ENCODE measurements at places on chromosomes 3 and 15.

- DNase-seq: no peak
Measured at GRCh38 chr3:4401441-4401840, 65.6 kb downstream of the SUMF1 start.

DNA sequence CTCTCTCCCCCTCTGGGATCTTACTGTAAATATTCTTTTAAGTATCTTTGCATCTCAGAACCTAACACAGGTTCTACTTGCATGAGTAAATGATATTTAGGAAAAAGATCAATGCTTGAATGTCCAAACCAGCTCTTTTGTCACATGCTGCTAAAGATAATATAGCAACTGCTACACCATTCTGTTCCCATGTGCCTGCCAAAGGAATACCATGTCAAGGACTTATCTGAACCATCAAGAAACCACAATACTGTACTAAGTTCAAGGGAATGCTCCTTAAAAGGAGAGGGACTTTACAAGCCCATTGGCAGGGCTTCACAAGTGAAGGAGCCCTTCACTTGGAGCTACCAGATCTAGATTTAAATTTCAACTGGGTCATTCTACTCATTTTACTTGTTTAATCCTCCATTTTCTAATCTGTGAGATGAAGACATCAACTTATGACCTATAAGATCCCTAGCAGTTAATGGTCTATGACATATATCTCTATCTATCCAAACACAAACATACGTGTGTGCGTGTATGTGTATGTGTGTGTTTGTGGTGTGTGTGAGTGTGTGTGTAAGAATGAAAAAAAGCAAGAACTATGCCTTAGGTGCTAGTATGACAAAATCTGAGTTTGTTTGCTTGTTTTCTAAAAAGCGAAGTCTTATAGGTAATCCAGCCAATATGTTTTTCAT, 13.0 kb upstream of the SEC62 start:
- DNase-seq: no peak

GRCh38 chr3:42547401-42547945, 34.3 kb downstream of the SEC22C start:
- no peak for DNase-seq

DNA sequence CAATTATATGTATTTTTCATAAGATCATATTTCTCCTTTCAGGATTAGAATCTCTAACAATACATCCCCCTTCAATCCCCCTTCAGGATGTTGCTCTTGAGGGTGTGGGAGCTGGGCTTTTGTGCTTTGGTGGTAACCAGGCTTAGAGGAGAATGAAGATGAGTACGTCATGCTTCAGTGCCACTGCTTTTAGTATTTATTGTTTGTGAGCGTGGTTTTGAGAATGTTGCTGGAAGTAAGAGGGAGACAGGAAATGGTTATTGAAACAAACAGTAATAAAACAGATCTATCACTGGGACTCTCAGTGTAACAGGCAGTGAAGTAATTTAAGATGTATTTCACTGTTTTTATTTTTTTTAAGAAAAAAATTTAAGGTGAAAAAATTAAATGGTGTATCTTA, 35.3 kb downstream of the GBE1 start:
- no peak for DNase-seq

GRCh38 chr3:66353039-66353438, 132.2 kb downstream of the SLC25A26 start:
- no peak for DNase-seq

- no peak for DNase-seq
Measured at GRCh38 chr3:32419742-32420125, 28.1 kb downstream of the CMTM7 start.

DNA sequence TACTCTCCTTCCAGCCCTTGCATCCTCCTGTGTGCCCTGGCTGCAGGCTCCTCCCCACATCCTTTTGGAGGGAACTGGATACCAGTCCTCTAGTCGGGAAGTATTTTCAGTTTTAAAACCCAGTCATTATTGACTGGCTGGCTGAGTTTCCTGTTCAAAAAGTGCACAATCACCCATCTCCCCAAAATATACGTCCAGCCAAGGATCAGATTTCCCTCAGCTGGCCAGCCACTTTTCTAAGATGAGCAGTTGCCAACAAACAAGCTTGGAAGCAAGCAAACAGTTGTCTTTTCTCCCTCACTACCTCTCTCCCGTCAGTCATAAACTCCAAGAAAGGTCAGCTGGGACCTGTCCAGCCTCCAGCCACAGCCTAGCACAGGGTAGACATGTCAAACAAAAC, 147.7 kb upstream of the GALNT15 start:
- DNase-seq: no peak

DNA sequence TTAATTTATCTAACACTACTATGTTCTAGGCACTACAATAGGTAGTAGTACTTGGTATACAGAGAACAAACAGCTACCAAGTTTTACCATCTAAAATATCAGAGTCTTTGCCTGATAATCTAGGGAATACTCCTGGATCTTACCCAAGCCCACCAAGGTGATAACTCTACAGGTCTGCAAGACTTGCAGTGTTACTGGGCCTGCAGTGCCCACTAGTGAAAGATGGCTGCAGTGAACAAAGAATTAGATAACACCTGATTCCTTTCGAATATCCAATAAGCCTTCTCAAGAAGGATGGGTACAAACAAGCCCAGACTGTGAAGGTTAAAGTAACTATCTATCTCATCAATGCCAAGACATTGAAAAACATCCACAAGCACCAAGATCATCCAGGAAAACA, 317.0 kb upstream of the DCBLD2 start:
- DNase-seq: no peak

- DNase-seq: no peak
Measured at GRCh38 chr3:76242886-76243753, 457.8 kb upstream of the ZNF717 start.

GRCh38 chr15:25671132-25671531, 192.0 kb downstream of the ATP10A start:
- no peak for DNase-seq

DNA sequence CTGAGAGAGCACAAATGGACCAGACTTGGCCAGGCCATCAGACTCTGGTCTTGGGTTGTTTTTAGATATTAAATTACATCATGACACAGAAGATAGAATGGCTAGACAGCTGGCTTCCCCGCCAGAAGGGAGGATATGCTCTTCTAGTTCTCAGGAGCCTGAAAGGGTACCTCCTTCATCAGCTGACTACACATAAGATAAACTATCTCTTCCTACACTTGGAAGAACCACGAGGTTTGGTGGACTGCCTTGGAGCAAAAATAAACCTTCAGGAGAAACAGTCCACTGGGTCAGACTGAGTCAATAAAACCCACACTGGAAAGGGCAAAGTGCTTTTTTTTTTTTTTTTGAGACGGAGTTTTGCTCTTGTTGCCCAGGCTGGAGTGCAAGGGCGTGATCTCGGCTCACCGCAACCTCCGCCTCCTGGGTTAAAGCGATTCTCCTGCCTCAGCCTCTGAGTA, 26.3 kb upstream of the DYNC1LI1 start:
- DNase-seq: no peak

- DNase-seq: no peak
Measured at GRCh38 chr15:46251903-46252302, 617.1 kb downstream of the SQOR start.

DNA sequence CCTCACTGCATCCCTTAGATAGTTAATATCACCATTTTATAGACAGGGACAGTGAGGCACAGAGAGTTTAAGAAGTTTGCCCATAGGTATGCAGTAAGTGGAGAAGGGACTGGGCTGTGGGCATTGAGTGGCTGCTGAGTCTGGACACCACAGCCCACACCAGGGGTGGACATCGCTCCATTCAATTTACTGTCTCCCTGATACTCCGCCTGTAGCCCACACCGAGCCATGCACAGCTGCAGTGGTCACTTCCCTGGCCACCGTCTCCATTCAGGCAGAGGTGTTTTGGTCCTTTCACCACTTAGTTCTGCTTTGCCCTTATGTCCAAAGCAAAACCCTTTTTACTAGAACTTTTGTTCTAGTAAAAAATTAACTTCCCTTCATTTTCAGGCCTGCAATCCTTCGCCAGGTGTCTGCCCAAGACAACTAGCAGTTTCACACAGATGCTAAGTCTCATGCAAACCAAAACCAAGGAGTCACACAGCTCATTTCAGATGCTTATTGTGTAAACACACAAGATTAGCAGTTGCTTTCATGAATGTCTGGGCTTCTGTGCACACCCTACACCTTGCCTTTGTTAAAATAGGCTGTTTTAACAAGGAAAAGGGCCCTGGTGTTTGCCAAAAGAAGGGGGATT, 30.1 kb downstream of the ZNF35 start:
- no peak for DNase-seq

DNA sequence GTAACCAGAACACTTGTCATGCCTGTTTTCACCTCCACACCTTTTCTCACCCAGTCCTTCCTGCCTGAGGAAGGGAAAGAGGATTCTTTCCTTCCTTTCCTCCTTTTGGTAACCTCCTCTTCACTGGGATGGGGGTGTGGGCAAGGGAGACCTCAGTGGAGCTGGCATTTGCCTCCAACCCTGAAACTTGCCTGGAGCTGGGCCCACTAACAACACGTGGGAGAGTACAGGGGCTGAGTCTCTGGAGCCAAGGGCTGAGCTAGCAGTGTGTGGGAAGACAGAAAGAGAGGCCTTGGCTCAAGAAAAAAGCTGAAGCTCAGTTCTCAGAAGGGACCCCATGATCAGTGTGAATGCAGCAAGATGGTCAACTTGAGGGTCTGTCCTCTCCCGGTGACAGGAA, 86.6 kb upstream of the SLC6A11 start:
- no peak for DNase-seq

DNA sequence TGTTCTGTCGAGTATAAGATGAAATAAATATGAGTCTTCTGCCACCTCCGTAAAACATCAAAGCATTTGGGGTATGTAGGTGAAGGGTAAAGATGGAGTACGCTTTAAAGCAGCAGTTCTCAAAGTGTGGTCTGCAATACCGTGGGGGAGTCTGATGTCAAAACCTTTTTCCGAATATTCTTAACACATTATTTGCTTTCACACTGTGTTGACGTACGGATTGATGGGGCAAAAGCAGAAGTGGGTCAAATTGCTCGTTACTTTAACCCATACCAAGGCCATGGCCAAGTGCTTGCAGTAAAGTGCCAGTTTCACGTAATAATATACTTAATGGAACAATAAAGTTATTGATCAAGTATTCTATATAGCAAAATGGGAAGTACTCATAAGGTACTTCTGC, 36.3 kb downstream of the PAK2 start:
- no peak for DNase-seq

GRCh38 chr3:190728574-190729246, 133.8 kb downstream of the GMNC start:
- DNase-seq: no peak

DNA sequence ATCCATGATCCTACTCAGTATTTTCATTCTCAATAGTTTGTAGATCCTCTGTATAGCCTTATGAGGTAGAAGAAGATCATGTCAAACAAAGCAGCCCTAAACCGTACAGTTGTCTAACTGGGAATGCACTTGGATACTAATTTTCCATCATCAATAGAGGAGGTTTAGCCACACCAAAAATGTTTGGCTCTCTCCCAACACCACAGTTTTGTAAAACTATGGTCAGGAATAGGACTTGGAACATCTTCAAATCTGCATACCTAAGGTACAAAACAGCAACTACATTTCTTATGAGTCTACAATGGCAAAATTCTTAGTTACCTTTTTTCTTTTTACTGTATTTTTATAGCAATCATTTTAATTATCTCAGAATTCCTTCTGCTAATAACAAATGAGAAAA, 1001.6 kb downstream of the ROBO2 start:
- no peak for DNase-seq

DNA sequence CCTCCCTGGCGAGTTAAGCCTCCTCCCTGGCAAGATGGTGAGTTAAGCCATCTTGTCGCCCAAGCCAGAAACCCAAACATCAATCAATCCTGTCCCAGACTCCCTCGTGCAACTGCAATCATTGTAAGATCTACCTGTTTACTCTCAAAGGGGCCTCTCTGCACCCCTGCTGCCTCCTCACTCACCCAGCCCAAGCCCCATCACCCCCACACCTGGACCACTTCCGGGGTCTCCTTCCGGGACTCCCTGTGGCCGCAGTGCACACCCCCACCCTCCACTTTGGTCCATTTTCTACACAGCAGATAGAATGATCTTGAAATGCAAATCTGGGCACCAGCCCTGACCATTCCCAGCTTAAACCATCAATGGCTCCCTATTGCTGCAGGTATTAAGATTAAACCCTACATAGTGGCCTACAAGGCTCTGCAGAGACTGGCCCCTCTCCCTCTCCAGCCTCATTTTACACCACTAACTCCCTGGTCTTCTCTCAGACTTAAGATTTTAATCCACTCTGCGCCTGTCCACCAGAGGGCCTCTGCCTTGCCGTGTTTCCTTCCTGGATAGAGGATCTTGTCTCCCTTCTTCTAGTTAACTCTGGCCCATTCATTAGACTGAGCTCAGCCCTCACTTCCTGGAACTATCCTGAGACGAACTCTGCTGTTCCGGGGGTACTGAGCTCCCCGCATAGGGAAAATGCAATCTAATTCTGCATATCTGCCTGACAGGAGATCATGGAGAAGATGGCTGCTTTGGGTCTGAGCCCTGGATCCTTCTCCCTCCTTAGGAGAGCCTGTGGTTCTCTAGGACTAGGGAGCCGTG, 41.9 kb upstream of the SLC6A1 start:
- DNase-seq: no peak

DNA sequence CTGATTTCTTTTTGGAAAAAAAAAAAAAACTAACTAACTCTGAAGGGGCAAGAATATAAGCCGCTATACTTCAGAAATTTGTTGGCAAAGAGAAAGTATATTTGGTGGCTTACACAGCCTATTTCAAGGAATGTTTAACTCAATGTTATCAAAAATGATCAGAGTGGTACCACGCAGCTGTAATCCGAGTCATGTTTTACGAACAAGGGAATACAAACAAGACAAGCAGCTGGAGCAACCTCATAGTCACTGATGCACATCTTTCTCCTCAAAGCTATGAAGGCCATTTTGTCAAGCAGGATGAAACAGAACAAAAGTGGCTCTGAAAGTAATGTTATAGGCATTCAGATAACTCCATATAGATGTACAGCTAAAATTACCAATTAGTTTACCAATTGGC, 81.2 kb downstream of the SCAPER start:
- DNase-seq: no peak

GRCh38 chr3:115537669-115538068, 85.6 kb upstream of the GAP43 start:
- no peak for DNase-seq

DNA sequence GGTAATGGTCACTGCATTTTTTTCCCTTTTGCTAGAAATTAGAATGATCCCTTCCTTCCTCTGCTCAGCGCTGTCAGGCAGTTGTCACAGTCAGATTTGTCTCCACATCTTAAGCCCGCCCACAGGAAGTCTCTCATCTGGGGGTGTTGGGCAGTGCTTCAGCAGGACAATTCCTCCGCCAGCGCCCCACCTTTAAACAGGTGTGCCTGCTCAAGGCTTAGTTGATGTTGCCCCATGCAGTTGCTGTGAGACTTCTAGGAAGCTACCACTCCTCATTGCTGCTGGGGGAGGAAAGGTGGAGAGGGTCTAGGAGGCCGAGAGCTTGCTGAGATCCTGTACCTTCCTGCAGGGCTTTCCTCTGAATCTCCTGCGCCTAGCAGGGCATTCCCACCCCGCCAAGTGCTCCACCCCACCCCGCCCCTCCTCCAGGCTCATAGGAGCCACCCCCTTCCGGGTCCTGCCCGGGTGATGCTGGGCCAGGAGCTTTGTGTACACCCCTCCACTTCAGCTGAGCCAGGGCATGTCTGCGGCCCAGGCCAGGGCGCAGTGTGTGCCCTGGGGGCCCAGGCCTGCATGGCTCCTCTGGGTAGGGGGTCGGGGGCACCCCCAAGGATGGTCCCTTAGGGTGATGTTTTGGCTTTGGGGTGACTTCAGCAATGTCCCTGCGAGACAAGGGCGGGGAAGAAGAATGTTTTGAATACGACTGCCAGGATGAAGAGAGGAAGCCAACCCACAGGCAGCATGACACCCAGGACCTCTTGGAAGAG, 68.7 kb downstream of the TRAK1 start:
- DNase-seq: no peak
